ENCODE measurements at places on chromosomes 7 and 10. TPM values are rescaled to one million over a fixed set of nuclear protein-coding genes. Genes with fewer than 3 reads are reported as not detected.

Gene ABCB4
- total RNA-seq, result 0.30 TPM

Gene DPYSL4
- 6.3 TPM for total RNA-seq

Gene CPEB3
- total RNA-seq, result 0.92 TPM

Gene SHH
- total RNA-seq, result not detected

Gene RBP3
- not detected for total RNA-seq

Gene AOC1
- not detected for total RNA-seq
